Ammon's horn (tissue), 1 donor: ENCODE measurements at places on chromosomes 5 and 9.

GRCh38 chr9:72733895-72734294 lies 212.5 kb downstream of the TMC1 start:
- peak; percentile 38 for DNase-seq

GRCh38 chr5:111133436-111133751 lies 41.2 kb downstream of the WDR36 start:
- no peak for DNase-seq

DNA sequence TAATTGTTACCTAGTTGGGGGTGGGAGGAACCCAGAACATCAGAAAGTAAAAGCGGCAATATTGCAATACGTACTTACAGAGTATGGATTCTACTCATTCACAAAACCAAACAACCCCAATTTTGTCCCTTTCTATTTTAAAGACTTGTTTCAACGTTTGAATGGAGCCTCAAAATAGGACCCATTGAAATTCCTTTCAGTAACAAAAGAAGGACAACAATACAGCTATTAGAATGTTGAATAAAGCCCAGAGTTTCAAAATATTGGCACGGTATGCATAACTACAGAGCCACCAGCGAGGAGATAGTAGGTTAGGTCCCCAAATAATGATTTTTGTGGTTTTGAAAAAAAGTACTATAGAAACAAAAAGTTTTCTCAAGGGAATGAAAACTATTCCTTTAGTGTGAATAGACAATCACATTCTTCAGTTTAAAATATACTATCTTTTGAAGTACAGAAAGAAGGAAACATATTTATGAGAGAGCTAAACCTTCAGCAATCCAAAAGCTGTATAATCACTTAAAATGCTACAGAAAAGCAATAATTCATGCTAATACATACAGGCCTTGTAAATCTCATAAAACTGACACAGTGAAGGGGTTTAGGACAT lies 235.5 kb downstream of the RFX3 start:
- DNase-seq: no peak

DNA sequence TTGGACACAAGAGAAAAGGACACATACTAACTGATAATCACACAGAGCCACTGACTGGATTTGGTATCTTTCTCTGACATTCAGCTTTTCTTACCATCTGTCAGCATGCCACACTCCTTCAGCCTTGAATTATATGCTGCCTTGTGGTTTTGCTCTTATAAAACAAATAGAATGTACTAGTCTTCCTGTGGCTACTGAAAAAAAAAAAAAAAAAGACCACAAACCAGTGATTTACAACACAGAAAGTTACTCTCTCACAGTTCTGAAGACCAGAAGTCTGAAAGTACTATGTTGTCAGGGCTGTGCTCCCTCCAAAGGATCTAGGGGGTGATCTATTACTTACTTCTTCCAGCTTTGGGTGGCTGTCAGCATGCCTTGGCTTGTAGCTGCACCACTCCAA lies 82.3 kb downstream of the THBS4 start:
- DNase-seq: no peak

DNA sequence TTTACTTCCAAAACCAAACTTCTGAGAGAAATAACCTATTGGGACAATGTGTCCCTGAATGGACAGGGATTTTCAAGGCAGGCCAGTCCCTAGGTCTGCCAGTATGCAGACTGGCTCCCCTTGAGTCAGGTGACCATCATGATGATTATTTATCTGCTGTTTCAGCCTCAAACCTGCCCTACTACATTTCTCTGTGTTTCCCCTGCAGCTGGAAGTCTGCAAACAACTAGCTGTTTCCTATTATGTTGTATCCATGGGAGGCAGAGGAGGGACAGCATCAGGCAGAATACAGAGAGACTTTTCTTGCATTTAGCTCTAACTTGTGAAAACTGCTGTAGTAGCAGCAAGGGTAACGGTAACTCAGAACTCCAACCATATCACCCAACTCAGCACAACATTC lies 36.2 kb upstream of the IFNK start:
- DNase-seq: no peak

GRCh38 chr9:130142641-130143040 lies 29.6 kb upstream of the NCS1 start:
- no peak for DNase-seq

- DNase-seq: no peak
Measured at GRCh38 chr5:157354800-157355199, 88.9 kb downstream of the CYFIP2 start.

GRCh38 chr5:180141068-180141660 lies 67.8 kb downstream of the RASGEF1C start:
- DNase-seq: no peak
